ENCODE measurements at places on chromosomes 6 and 20.

GRCh38 chr6:105401247-105402089 is 1.4 kb downstream of the PREP start:
- no peak overlapping the region for H3K27ac ChIP-seq
- no peak for DNase-seq
- H3K27me3 ChIP-seq, result no peaks in the 10 kb centered on the region
- no peaks in the 10 kb centered on the region for H3K36me3 ChIP-seq

- no peaks in the 10 kb centered on the region for H3K4me1 ChIP-seq
- H3K27me3 ChIP-seq, result no peaks in the 10 kb centered on the region
- no peak overlapping the region for H3K27ac ChIP-seq
- no peak for DNase-seq
Measured at GRCh38 chr6:148867862-148868261, 121.0 kb downstream of the UST start.

DNA sequence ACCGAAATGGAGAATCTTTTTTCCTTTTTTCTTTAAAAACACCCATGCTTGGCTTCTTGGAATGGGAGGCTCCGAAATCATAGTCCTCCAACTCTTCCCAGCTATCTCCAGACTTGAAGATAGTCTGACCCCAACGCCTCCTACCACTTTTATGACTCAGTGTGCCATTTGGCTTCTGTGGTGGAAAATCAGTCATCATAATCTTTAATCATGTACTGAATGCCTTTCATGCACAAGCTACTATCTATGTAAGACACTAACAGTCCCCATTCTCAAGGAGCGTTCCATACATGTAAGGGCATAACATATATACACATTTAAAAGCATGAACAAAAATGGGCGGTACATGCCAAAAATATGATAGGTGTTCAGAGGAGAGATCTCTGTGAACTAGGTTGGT is 44.1 kb downstream of the TMEM14B start:
- DNase-seq, result no peak
- H3K36me3 ChIP-seq, result no peaks in the 10 kb centered on the region
- no peak overlapping the region for H3K27ac ChIP-seq
- no peaks in the 10 kb centered on the region for H3K4me1 ChIP-seq

DNA sequence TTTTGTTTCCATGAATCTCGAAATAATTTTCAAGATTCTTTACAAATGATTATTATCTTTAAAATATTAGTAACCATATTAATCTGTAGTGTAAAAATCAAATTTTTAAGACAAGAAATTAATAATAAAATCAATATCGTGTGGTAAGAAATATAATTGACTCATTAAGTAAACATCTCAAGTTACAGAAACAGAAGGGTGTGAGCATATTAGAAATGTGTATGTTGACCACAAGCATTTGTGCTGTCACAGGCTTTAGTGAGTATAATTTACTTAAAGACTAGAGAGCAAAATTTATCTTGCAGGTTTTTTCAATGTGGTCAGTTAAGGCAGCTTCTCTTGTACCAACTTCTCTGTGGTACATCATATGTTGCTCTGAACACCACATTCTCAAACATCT is 566.5 kb upstream of the IRAK1BP1 start:
- no peak overlapping the region for H3K4me3 ChIP-seq
- no peak for DNase-seq
- H3K4me1 ChIP-seq, result no peaks in the 10 kb centered on the region
- no peaks in the 10 kb centered on the region for H3K36me3 ChIP-seq

DNA sequence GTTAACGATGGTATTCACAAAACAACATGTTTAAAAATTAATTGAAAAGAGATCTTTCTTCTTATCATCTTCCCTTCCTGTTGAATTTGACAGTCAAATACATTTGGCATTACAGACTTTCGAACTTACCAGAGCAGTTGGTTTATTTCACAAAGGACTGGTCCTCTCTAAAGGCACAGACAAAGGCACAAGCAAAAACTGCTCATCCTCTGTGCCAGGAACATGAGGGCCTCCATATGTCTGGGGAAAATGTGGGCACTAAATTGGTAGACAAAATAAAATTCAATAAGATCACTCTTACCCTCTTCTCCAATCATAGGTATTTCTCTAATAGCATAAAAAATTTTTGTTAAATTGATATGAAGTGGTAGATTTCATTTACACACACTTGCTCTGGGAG is 40.4 kb downstream of the SYNE1 start:
- H3K4me1 ChIP-seq, result peaks cover 25% of the 10 kb centered on the region
- H3K4me3 ChIP-seq, result no peak overlapping the region
- H3K27ac ChIP-seq, result no peak overlapping the region
- H3K36me3 ChIP-seq, result no peaks in the 10 kb centered on the region

DNA sequence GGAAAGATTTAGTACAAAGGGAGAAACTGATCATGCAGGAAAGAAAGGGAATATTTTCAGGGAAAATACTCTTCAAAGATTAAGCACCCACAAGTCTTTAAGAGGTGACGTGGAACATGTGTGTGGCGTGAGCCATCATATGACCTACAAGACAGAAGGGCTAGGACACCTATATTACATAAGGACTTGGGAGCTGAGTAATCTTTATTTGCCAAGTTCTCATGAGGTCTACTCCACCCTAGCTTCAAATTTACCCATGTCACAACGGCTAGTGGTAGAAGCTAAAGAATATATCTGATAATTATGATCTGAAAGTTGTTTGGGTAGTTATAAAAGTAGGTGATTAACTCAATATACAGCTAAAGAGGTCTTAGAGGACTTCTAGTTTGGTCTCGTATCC is 167.8 kb downstream of the GJA10 start:
- H3K27ac ChIP-seq, result no peak overlapping the region
- H3K4me3 ChIP-seq, result no peak overlapping the region
- no peak for DNase-seq
- no peaks in the 10 kb centered on the region for H3K4me1 ChIP-seq
- H3K27me3 ChIP-seq, result no peaks in the 10 kb centered on the region

DNA sequence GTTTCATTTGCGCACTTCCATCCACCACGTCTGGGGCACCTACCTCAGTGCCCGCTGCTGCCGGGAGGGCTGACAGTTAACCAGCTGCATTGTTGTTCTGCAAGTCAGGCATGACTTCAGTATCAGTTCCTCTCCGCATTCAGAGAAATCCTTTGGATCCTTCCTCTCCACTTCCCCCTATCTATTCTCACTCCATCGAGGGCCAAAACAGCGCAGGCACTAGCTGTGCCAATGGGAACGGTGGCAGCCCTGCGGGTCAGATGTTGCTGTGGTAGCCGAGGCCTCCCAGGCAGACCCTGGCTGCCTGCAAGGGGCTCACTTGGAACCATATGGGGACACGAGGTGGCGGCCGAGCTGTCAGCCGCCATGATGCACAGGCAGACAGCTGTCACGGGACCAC is 64.2 kb upstream of the INSM1 start:
- H3K27me3 ChIP-seq, result no peaks in the 10 kb centered on the region
- H3K4me3 ChIP-seq, result peak overlapping the region; percentile 28
- no peaks in the 10 kb centered on the region for H3K36me3 ChIP-seq

DNA sequence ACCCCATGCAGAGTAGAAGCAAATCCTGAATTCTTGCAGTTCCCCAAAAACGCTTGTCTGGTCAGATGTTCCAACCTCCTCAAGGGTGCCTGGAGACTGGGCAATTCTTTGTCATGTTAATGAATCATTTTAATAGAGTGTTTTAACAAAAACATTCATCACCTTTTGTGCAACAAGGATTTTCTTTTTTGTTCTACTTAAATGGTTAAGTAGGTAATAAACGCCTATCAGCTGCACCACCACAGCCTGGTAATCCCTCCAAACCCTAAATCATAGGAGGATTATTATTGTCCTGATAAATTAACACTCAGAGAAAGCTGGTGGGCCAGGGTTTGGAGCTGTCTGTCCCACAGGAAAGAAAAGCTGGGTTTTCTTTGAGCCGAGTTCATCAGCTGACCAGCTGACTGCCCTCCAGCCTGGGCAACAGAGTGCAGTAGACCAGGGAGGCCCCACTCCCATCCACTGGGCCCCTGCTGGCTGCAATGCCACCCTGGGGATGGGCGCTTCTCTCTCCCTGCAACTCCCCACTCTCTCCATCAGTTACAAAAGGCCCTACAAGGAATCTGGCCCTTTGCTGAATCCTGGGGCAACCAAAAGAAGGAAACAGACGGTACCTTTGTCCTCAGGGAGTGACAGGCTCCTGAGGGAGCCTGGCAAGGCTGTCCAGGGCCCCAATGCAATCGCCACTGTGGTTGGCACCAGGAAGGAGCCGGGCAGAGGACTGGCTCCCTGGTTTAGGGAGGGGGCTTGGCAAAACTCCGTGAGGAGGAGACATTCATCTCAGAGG is 23.1 kb upstream of the BMP7 start:
- H3K36me3 ChIP-seq, result no peaks in the 10 kb centered on the region
- H3K4me1 ChIP-seq, result no peaks in the 10 kb centered on the region
- H3K27ac ChIP-seq, result no peak overlapping the region
- no peak for DNase-seq

- H3K4me1 ChIP-seq, result no peaks in the 10 kb centered on the region
- no peak overlapping the region for H3K4me3 ChIP-seq
- no peak for DNase-seq
- H3K27me3 ChIP-seq, result no peaks in the 10 kb centered on the region
- no peak overlapping the region for H3K27ac ChIP-seq
Measured at GRCh38 chr6:72414657-72415056, 207.2 kb upstream of the KCNQ5 start.

DNA sequence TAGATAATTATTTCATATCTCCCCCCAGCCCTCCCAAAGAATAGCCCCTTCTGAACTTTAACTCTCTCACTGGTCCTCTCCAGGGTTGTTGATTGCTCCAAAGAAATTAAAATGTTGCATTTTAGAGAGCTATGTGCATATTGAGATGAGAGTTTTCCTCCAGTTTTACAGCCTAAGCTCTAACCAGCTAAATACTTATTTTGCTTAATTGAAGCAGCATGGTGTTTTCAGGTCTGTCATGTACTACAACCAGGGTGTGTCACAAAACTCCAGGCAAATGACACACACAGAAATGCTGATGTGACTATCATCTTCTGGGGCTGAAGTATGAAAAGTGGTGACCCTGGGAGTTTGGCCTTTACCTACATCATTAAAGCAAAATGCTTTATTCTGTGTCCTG is 196.8 kb upstream of the STXBP5 start:
- H3K27me3 ChIP-seq, result no peaks in the 10 kb centered on the region
- no peaks in the 10 kb centered on the region for H3K36me3 ChIP-seq
- no peak overlapping the region for H3K27ac ChIP-seq
- no peak overlapping the region for H3K4me3 ChIP-seq
- DNase-seq, result no peak
- H3K4me1 ChIP-seq, result no peaks in the 10 kb centered on the region

GRCh38 chr20:20427227-20427864 is 59.4 kb downstream of the INSM1 start:
- no peaks in the 10 kb centered on the region for H3K27me3 ChIP-seq
- H3K27ac ChIP-seq, result no peak overlapping the region
- H3K4me3 ChIP-seq, result no peak overlapping the region
- H3K4me1 ChIP-seq, result no peaks in the 10 kb centered on the region

DNA sequence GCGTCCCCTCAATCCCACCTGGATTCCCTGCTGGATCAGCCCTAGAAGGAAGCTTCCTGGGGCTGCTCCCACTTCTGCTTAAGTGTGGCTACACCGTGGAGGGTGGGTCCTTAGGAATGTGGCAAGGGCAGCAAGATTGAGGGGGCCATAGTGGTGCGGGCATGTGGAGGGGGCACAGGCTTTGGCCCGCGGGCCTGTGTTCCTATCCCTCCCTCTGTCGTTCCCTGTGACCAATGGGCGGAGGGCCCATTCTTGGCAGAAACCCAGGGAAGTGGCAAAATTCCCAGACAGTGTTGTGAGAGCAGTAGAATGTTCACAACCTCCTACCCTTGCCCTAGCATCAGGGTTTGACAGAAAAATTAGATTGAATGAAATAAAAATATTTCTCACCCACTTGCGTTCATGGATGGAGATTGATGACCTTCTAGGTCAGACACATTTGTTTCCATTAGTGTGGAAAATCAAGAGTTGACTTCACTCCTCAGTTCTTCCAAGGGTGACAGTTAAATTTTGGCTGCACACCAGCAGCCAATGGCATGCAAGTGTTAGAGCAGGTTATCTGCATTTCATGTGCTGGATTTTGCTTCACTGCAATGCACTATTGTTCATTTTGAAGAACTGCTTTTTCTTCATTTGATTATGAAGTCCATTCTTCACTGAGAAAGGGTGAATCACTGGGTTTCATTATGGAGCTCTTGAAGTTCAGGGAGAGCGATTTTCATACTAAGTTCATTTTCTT is 49.3 kb upstream of the AHI1 start:
- H3K4me1 ChIP-seq, result peaks cover 9% of the 10 kb centered on the region
- no peaks in the 10 kb centered on the region for H3K27me3 ChIP-seq
- no peak overlapping the region for H3K27ac ChIP-seq

DNA sequence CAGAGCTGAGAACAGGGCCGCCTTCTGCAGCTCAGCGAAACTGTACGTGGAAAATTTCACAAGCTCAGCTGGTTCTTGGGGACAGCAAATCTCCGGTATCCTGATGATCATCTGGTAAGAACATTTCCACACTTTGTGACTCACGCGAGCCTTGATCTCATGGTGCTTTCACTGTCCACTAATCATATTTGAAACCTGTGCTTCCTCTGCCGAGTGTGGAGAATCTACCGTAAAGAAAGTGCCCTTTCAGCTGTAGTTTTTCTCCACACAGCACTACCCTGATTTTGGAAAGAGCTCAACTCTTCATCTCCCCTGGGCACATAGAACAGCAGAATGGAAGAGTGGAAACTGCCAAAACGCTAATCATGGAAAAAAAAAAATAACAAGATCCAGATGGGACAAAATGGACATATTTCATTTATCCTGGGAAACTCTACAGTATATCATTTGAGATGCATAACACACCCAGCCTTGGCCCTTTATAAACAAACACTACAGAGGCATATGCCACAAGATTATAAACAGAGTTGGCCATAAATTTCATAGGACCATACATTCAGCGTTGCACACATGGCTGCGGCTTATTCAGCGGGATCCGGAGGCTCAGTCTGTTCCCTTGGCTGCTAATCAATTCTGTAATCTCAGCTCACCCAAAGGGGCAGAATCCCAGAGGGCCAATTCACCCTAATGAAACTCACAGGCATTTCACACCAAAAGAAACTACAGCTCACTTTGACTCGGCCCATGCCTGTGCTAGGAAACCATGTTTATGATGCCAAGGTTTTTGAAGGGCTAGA is 434.5 kb downstream of the HDGFL1 start:
- DNase-seq, result peak; percentile 61
- no peaks in the 10 kb centered on the region for H3K36me3 ChIP-seq
- H3K27me3 ChIP-seq, result no peaks in the 10 kb centered on the region
- no peaks in the 10 kb centered on the region for H3K4me1 ChIP-seq
- no peak overlapping the region for H3K27ac ChIP-seq

DNA sequence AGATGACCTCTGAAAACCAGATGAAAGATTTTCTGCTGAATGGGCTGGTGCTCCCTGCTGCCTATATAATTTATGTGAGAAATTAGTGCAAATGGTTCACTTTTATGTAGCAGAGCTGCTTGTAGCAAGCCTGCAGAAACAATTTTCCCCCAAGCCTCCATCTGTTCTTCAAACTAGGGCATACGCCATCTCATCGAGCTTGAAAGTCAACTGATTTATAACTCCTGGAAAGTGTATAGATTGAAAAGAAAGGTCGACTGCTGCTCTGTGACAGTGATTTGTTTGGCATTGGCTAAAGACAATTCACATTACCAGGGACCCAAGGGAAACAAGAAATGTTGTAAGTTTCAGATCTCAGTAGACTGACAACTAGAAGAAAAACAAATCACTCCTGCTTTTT is 93.3 kb downstream of the PACRG start:
- no peaks in the 10 kb centered on the region for H3K4me1 ChIP-seq
- no peak overlapping the region for H3K27ac ChIP-seq

GRCh38 chr6:137222381-137222780 is 3.2 kb upstream of the IFNGR1 start:
- H3K36me3 ChIP-seq, result no peaks in the 10 kb centered on the region
- H3K27me3 ChIP-seq, result no peaks in the 10 kb centered on the region
- no peak for DNase-seq
- H3K27ac ChIP-seq, result peak overlapping the region; percentile 100
- H3K4me3 ChIP-seq, result no peak overlapping the region
- H3K4me1 ChIP-seq, result no peaks in the 10 kb centered on the region
